ENCODE measurements at places on chromosomes 13 and 19.
A peak's percentile ranks its signal among the peaks of the same experiment; 100 is the strongest.

- H3K4me1 ChIP-seq, result no peaks in the 10 kb centered on the region
- no peaks in the 10 kb centered on the region for H3K36me3 ChIP-seq
- H3K4me3 ChIP-seq, result no peak overlapping the region
- H3K27me3 ChIP-seq, result no peaks in the 10 kb centered on the region
- DNase-seq, result no peak
Observed at GRCh38 chr19:27993619-27994570, 1219.1 kb downstream of the UQCRFS1 start.

DNA sequence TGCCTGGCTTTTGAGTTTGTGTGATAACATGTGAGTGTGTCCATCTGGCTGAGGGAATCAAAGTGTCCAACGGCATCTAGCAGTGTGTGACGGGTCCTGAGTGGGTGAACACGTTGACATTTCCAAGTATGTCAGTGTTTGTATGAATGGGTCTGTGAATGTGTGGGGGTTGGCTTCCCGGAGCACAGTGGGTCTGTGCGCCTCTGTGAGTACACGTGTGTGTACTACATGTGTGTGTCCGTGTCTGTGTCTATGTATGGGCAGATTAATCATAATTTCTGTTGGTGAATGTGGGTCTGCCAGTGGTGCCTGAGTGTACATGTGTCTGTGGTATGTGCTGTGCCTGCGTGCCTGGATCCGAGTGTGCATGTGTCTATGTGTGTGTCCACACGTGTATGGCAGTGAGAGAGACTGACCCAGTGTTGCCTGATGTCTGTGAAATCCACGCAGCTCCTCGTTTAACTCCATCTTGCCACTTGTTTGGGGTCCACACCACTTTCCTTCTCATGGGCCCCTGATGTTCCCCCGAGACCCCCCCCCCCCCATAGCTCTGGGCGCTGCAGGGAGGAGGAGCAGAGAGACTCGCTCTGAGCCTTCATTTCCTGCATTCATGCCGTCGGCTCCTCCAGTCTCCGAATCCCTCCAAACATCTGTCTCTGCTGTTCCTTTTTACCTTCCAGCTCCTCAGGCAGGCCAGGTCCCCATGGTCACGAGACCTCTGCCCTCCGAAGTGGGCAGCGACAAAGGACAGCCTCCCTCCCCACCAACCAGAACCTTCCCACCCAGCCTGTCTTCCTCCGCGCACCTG is 5.3 kb downstream of the CCDC8 start:
- no peak overlapping the region for H3K4me3 ChIP-seq
- H3K27me3 ChIP-seq, result no peaks in the 10 kb centered on the region
- DNase-seq, result no peak
- H3K27ac ChIP-seq, result peak overlapping the region; percentile 59

- H3K4me3 ChIP-seq, result no peak overlapping the region
- no peaks in the 10 kb centered on the region for H3K27me3 ChIP-seq
- H3K36me3 ChIP-seq, result no peaks in the 10 kb centered on the region
- no peaks in the 10 kb centered on the region for H3K4me1 ChIP-seq
Observed at GRCh38 chr13:50106559-50106958, 91.3 kb downstream of the KCNRG start.

DNA sequence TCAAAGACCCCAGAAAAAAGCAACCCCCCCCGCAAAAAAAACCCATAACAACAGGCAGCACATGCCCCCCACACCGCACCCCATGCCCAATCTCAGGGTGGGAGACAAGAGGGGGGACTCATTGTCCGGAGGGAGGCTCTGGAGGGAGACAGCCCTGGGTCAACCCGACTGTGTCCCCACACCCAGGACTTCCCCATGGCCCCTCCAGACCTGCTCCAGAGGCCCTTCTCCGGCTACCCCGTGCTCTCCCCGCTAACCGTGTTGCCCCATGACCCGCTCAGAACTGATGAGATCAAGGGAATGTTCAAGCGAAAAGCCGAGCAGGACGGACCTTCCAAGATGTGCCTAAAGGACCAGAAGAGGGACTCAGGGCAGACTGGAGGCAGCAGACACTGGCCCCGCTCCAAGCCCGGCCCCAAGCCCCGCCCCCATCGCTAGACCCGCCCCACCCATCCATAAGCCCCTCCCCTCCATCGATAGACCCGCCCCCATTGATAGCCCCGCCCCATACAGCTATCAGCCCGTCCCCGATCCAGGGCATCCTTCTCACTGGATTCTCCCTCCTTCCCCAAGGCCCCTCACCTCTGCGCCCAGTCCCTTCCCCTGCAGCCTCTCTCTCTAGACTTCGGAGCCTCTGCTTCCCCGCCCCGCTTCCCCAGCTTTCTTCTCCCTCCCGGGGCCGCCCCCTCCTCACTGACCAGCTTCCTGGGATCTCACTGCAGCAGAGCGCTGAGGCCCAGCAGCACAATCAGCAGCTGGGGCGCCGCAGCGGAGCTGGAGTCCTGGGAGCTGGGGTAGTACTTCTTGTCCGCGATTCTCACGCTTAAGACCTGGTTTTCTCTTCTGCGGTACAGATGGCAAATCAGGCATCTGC is 2.2 kb downstream of the BST2 start:
- no peaks in the 10 kb centered on the region for H3K36me3 ChIP-seq
- no peaks in the 10 kb centered on the region for H3K27me3 ChIP-seq
- no peak overlapping the region for H3K4me3 ChIP-seq
- H3K4me1 ChIP-seq, result no peaks in the 10 kb centered on the region
- no peak for DNase-seq

DNA sequence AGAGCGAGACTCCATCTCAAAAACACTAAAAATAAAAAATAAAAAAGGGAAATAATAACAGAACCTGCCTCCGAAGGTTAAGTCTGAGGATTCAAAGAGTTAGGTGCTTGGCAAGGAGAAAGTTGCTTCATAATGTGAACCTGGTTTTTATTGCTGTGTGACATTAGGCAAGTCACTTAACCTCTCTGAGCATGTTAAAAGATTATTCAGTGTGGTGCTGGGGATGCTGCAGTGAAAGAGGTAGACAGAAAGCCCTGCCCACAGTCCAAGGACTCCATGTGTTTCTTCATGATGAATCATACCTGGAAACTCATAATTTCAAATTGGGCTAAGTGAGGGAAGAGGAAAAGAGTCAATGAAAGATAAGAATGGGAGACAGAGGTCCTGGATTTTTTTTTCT is 2.4 kb downstream of the IL27RA start:
- H3K27me3 ChIP-seq, result no peaks in the 10 kb centered on the region
- DNase-seq, result no peak
- no peak overlapping the region for H3K27ac ChIP-seq
- peaks cover 14% of the 10 kb centered on the region for H3K4me1 ChIP-seq
- no peaks in the 10 kb centered on the region for H3K36me3 ChIP-seq

DNA sequence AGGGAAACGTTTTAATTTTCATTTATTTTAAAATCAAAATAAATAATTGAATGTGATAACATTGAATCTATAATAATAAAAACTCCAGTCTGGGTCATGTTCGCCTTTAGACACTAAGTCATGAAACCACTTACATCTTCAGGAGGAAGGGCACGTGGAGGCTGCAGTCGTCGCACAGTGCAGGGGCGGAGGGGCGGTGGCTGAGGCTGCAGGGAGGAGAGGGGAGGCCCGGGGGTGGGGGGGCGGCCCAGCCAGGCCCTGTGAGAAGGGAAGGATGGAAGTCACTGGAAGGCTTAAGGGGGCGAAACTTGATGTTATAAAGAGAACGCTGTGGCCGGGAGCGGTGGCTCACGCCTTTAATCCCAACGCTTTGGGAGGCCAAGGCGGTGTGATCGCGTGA is 14.9 kb upstream of the LATS2 start:
- H3K36me3 ChIP-seq, result no peaks in the 10 kb centered on the region
- no peaks in the 10 kb centered on the region for H3K27me3 ChIP-seq
- H3K4me1 ChIP-seq, result peaks cover 5% of the 10 kb centered on the region
- no peak overlapping the region for H3K4me3 ChIP-seq
- no peak overlapping the region for H3K27ac ChIP-seq

- H3K4me3 ChIP-seq, result no peak overlapping the region
- DNase-seq, result no peak
- H3K27me3 ChIP-seq, result no peaks in the 10 kb centered on the region
- H3K27ac ChIP-seq, result no peak overlapping the region
- no peaks in the 10 kb centered on the region for H3K36me3 ChIP-seq
Observed at GRCh38 chr13:106314417-106314816, 221.0 kb downstream of the EFNB2 start.

DNA sequence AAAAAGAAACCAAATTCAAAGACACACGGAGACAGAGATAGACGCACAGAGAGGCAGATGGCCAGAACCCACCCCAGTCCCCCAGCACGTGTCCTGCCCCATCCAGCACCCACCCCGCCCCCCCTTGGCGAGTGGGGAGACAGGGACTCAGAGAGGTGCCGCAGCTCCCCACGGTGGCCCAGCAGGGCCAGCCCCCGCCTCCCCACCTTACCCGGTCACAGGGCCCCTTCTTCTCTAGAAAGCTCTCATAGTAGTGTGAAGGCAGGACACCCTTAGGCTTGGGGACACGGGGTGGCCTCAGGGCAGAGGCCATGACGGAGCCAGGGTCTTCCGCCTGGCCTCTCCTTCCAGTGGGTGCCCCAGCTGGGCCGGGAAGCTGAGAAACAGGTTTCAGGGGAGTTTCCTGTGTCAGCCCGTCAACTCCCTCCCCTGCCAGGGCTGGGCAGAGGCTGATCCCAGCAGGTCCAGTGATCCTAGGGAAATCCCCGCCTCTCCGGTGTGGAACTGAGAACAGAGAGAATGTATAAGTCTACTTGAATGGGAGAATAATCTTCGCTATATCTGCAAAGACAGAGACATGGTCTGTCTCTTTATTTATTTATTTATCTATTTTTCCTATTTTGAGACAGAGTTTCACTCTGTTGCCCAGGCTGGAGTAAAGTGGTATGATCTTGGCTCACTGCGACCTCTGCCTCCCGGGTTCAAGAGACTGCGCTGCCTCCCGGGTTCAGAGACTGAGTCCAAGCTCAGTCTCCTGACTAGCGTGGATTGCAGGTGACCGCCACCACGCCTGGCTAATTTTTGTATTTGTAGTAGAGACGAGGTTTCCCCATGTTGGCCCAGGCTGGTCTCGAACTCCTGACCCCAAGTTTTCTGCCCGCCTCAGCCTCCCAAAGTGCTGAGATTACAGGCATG is at the start of gene STAP2:
STAP2 (minus strand) TSS at position 387 of the 915 bp plus-strand sequence; CDS start at position 313, 74 bp downstream.
- no peaks in the 10 kb centered on the region for H3K36me3 ChIP-seq
- H3K27ac ChIP-seq, result peak within 1 kb of the TSS; percentile 57
- DNase-seq, result peak; percentile 85
- peaks cover 28% of the 10 kb centered on the region for H3K4me1 ChIP-seq

DNA sequence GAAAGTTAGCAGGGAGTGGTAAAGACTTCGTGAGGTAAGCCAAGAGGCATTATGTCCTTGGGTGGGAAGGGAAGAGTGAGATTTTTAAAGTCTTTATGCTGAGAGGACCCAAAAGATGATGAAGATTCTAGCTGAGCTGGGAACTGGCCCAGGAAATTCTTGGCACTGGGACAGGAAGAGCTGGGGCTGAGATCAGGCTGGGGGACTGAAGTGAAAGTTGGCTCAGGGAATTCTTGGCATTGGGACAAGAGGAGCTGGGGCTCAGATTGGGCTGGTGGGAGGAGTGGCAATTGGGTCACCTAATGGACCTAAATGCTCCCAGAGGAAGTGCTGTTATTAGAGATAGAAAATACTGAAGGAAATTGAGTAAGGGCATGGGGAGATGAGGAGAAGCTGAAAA is 8.8 kb downstream of the SCEL start:
- H3K4me1 ChIP-seq, result peaks cover 5% of the 10 kb centered on the region
- no peaks in the 10 kb centered on the region for H3K27me3 ChIP-seq
- no peaks in the 10 kb centered on the region for H3K36me3 ChIP-seq
- peak; percentile 73 for DNase-seq
- no peak overlapping the region for H3K4me3 ChIP-seq

- no peak overlapping the region for H3K27ac ChIP-seq
- H3K4me3 ChIP-seq, result no peak overlapping the region
- no peaks in the 10 kb centered on the region for H3K27me3 ChIP-seq
Observed at GRCh38 chr13:58160980-58161379, 529.4 kb downstream of the PCDH17 start.

GRCh38 chr13:74450964-74451363 is 316.8 kb upstream of the KLF12 start:
- no peaks in the 10 kb centered on the region for H3K27me3 ChIP-seq
- H3K4me3 ChIP-seq, result no peak overlapping the region
- H3K4me1 ChIP-seq, result no peaks in the 10 kb centered on the region
- H3K27ac ChIP-seq, result no peak overlapping the region

GRCh38 chr13:110957181-110957884 is 42.5 kb upstream of the ANKRD10 start:
- no peak for DNase-seq
- H3K27ac ChIP-seq, result no peak overlapping the region
- H3K36me3 ChIP-seq, result no peaks in the 10 kb centered on the region
- no peaks in the 10 kb centered on the region for H3K27me3 ChIP-seq

- H3K4me3 ChIP-seq, result no peak overlapping the region
- no peaks in the 10 kb centered on the region for H3K27me3 ChIP-seq
- DNase-seq, result no peak
Observed at GRCh38 chr13:79030513-79030912, 371.6 kb upstream of the OBI1 start.

GRCh38 chr13:100860866-100861265 is 186.3 kb upstream of the TMTC4 start:
- H3K27me3 ChIP-seq, result no peaks in the 10 kb centered on the region
- DNase-seq, result no peak
- no peaks in the 10 kb centered on the region for H3K4me1 ChIP-seq
- no peaks in the 10 kb centered on the region for H3K36me3 ChIP-seq
- no peak overlapping the region for H3K4me3 ChIP-seq
- H3K27ac ChIP-seq, result no peak overlapping the region

DNA sequence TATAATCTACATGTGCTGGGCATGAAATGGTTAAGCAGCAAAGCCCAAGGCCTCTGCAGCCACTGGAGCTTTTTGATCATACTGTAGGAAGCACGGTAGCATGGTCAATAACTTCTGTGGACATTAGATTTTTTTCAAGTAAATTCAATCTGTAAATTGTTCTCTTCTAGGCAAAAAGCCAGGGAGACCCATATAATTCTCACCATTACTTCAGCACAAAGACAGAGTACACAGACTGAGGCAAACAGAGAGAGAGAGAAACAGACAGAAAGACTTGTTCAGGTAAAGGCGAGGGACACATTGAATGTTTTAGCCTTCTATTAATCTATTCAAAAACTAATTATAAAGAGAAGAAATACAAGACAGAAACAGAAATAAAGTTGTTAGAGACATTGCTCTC is 349.4 kb downstream of the RFC3 start:
- H3K4me1 ChIP-seq, result peaks cover 33% of the 10 kb centered on the region
- no peak overlapping the region for H3K4me3 ChIP-seq
- no peaks in the 10 kb centered on the region for H3K27me3 ChIP-seq
- H3K36me3 ChIP-seq, result no peaks in the 10 kb centered on the region
- no peak for DNase-seq

DNA sequence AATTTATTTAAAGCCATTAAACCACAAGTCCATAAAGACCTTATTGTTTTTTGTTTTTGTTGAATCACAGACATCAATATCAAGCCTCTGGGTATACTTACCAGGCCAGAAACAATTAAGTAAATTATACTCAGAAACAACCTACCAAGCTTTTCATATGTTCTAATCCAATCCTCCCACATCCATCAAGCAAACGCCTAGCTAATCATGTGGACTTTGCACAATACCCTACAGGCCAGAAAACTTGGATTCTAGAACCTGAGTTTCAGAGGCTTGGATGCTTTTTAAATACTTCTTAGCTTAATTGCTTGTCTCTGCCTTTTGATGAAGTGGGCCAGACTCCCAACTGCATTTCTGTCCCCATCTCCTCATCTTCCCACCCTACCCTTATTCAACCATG is 39.9 kb downstream of the TGDS start:
- no peaks in the 10 kb centered on the region for H3K36me3 ChIP-seq
- H3K4me1 ChIP-seq, result no peaks in the 10 kb centered on the region
- no peak for DNase-seq
- H3K27ac ChIP-seq, result no peak overlapping the region
- no peak overlapping the region for H3K4me3 ChIP-seq
